ENCODE measurements at places on chromosomes 2 and 18.

- no peak for DNase-seq
Observed at GRCh38 chr2:33111002-33111446, 164.3 kb downstream of the LTBP1 start.

DNA sequence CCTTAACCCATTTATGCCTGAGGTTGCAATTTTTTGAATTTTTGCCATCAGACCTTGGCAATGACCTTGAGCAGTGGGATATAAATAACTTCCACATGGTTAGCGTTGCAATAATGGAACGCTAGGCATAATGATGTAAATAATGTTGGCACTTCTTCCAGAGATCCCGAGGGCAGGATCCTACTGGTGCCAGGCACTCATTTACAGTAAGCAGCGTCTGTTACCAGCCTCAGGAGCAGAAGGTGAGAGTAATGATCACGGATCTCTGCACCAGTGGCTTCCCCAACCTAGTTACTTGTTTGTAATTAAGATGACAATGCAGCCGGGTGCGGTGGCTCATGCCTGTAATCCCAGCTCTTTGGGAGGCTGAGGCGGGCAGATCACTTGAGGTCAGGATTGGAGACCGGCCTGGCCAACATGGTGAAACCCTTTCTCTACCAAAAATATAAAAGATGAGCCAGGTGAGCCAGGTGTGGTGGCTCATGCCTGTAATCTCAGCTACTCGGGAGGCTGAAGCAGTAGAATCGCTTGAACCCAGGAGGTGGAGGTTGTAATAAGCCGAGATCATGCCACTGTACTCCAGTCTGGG, 41.9 kb downstream of the CPO start:
- no peak for DNase-seq

GRCh38 chr18:49510393-49511115, 23.5 kb upstream of the C18orf32 start:
- peak; percentile 64 for DNase-seq

GRCh38 chr2:85401844-85402243, 8.3 kb downstream of the CAPG start:
- no peak for DNase-seq

DNA sequence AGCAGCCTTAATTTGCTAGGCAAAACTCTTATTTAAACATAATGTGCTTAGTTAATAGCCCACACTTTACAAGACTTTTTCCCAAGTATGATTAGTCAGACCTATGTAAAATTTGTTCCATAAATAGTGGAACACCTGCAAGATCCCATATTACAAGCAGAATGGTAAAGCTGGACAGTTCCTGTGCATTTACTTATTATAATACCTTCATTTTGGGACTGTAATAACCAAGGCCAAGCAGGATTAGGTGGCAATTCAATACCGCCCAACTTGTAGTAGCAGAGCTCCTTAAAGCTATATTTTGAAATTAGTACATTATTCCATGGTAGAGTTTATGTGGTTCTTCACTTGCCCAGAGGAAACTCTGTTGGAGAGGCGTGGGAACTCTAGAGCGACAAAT, 431.5 kb upstream of the MMADHC start:
- DNase-seq: no peak

GRCh38 chr18:66316701-66317100, 287.2 kb downstream of the CDH19 start:
- DNase-seq: no peak

GRCh38 chr2:237594514-237594871, 4.0 kb upstream of the RAB17 start:
- no peak for DNase-seq

DNA sequence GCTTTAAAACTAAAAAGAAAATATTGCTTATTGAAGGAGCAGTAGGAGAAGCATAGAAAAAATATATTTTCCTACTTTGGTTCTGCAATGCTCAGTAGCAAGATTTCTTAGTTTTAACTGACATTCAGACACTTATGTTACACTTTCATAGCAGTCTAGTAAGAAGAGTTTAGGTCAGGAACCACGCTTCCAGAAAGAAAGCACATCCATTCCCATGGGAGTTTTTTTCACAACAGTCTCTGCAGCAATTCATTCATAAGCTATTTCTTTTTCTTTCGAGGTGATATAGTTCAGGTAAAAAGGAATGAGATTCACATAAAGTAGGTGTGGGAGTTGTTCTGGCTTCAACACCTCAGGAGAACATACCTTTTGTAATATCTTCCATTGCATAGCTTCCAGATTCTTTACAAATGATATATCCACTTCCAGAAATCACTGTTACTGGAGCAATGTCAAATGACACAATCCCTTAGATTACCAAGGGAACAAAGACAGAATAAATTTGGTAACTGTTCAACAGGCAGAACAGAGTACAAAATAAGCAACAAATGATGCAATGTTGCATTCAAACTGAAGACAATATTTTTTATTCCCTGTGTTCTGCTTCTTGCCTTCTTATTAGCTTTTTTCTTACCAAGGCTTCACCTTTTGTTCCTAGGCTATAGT, 95.2 kb upstream of the GULP1 start:
- peak; percentile 66 for DNase-seq

DNA sequence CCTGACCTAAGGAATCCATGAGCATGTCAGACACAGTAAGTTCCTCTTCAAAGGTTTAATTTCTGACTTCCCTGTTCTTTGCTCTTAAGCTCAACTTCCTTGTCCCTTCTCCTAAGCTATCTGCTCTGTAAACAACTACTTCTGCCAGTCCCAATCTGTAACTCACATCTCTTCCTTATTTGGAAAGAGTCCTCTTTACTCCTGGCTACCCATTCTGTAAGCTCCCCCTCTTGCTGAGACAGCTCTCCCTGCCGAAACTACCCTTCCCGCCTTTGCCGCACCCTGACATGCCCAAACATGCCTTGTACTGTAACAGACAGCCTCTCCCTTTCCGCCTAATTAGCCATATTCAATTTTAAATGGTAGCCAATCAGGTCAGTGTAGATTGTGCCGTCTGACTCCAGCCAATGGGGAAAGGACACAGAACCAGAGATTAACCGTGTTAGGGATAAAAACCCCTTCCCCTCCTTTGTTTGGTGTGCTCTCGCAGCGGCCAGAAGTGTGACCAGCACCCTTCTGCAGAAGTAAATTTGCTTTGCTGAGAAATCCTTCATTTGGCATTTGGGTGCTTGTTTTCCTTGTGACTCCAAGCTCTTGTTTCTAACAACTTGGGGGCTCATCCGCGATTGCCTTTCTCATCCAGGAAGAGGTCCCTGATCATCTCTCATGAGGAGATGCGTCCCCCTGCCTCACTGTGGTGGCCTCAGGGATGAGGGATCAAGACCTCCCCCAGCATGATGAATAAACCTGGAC, 49.0 kb downstream of the PIAS2 start:
- no peak for DNase-seq

DNA sequence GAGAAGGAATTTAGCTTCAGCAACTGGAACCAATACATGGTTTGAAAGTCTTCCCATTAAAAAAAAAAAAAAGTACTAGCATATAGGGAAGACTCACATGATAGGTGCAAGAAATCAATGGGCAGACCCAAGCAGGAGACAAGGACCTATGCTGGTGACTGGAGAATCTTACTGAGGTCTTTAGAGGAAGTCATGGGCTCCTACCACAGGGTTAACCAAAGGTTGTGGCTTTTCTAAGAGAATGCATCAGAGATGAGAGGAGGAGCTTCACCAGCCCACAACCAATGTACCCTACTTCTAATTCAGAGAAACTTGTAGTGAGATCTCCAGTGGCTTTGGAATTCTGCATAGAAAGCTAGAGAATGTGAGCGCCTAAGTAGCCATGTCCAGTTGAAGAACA, 207.4 kb downstream of the NCKAP5 start:
- no peak for DNase-seq

DNA sequence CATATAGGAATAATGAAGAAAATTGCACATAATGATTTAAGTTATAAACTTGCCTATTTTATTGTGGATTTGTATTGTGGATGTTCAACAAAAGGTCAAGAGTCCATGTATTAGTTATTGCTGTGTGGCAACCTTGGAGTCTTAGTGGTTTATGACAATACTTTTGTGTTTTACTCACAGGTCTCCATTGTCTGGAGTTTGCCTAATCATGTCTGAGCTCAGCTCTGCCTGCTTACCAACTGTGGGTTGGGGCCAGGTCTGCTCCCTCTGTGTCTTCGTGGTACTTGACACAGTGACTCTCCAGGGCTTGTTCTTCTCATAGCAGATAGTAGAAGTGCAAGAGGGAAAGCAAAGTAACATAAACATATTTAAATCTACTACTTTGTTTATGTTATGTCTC, 382.5 kb downstream of the CBLN2 start:
- no peak for DNase-seq

DNA sequence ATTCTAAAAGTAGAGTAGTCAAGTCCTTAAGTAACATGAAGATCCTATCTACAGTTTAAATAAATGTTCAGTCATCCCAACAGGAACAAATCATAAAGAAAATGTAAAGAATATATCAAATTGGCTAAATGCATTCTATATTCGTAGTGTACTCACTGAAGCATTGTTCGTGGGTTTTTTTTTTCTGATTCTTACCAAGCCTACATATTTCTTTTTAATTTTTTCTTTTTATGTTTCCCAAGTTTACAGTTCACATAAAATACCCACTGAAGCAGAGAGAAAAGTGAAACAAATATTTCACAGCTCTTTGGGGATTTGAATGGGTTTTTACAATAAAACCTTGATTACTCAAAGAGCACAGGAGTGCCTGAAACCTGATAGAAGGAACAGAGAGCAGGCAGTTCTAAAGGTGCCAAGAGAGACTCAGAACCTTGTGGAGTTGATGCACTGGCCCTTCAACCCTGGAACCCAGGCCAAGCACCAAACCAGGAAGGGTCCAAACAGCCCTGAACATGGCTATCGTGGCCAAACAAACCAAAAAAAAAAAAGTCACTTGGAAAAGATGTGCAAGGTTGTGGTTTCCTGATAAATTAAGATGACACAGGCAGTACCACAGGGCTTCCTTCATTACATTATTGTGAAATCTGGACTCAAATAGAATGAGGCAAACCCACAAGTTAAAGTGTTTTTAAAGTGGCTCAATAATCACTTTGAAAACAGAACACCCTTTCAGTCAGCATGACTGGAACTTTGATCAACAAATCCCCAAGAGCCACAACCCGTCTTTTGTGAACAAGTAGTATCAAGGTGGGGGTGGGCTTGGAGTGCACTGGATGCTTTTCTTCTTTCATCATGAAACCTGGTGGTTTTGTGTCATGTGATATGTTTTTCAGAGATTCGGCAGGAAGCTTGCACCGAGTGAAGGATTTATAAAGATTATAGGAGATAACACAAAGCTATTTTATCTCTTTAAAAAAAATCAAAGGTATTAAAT, 245.0 kb upstream of the FN1 start:
- peak; percentile 94 for DNase-seq

- DNase-seq: no peak
Observed at GRCh38 chr2:160223560-160223959, 23.5 kb upstream of the ITGB6 start.

GRCh38 chr2:109324861-109325260, 195.9 kb downstream of the SH3RF3 start:
- peak; percentile 99 for DNase-seq

DNA sequence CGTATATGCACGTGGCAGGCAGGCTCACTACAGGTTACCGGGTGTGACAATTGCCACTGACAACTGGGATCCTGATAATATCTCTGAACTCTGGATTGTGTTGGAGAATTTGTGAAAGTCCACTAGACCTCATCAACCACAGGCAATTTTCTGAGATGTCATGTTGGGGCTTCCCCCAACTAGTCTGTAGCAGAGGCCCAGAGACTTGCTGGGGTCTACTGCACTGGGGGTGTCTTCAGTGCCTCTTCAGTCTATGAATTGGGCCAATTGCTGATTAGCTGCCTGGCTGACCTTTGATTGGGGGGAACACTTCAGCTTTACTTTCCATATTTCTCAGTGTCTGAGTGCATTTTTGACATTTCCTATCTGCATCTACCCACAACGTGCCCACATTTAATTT, 201.5 kb downstream of the MTX2 start:
- no peak for DNase-seq

- DNase-seq: no peak
Observed at GRCh38 chr2:239876948-239877289, 148.2 kb downstream of the NDUFA10 start.

GRCh38 chr2:121090088-121090715, 194.8 kb downstream of the TFCP2L1 start:
- DNase-seq: no peak

- peak; percentile 15 for DNase-seq
Observed at GRCh38 chr2:45643095-45643494, 8.4 kb upstream of the PRKCE start.

DNA sequence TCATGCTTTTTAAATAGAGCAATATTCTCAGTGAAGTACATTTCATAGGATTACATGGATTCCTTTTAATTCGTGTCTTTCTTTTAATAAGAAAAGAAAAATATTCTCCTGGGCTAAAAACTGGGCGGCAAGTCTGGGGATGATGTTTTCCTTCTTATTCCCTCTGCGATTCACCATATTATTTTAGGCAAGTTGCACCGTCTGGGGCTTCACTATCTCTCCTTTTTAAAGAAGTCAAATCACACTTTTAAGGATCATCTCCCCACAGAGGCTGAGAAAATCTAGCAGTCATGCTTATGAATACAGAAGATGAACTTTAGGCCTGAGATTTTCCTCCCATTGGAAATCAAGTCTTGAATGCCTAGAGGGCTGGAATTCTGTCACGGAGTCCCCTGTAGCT, 104.1 kb downstream of the COPS8 start:
- DNase-seq: no peak

DNA sequence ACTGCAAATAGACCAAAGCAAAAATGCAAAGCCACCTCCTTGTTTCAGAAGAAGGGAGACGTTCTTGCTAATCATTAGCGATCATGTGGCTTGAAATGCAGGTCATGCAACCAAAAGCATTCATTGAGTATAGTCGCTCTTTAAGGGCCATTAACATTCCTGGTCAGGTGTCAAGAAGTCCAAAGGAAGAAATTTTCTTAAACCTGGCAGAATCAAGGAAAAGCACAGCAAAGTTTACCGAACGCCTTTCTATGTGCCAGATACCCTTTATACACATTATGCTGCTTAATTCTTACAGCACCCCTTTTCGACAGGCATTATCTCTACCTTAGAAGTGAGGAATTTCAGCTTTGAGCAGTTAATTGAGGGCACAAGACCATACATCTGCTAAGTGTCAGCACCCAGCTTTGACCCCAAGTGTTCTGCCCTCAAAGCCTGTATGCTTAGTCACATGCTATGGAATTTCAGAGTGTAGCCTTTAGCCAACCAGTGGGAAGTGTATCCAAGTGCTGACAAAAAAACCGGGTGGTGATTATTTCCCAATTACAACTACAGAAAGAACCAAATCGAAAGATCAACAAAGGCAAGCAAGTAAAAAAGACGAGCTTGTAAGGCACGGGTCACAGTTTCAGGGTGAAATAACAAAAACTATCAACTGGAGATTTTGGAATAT, 70.8 kb downstream of the EPHA4 start:
- peak; percentile 77 for DNase-seq

GRCh38 chr2:104375206-104375605, 478.7 kb upstream of the POU3F3 start:
- no peak for DNase-seq

GRCh38 chr2:179022685-179023084, 27.3 kb downstream of the CCDC141 start:
- no peak for DNase-seq
